ENCODE measurements at places on chromosomes 7 and 10. TPM values are rescaled to one million over a fixed set of nuclear protein-coding genes. Genes with fewer than 3 reads are reported as not detected.

DNA sequence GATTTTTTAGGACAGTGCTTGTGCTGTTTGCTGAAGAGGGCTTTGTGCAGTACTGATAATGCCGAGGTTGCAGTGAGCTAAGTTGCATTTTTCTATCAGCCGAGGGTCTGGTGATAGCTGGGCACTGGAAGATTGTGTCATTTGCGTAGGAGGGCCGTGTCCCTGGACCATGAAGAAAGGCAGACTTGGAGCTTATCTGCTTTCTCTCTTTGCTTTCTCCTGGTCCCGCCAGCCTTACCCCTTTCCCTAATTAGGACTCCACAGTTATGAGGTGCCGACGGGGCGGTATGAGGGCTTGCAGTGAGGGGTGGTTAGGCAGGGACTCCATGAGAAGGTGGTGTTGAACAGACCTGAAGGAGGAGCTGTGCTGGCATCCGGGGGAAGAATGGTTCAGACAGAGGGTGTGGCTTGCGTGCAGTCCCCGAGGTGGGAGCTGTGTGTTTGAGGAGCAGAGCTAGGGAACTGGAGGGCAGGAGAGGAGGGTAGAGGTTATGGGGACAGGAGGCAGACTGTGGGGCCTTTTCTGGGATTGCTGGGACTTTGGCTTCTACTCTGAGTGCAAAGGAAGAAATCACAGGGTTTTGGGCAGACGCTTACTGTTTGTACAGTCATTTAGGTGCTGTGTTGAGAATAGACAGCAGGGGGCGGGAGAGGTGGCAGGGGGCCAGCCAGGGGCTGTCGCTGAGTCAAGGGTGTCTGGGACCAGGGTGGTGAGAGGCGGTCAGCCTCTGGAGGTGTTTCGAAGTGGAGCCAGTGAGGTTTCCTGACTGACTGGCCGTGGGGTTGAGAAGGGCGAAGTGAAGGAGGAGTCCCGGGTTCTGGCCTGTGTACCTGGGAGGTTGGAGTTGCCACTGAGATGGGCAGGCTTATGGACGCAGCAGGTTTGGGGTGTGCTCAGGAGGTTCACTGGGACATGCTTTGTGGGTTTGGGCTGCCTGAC, 43.4 kb downstream of the PRF1 start:
- DNase-seq: peak; percentile 64

DNA sequence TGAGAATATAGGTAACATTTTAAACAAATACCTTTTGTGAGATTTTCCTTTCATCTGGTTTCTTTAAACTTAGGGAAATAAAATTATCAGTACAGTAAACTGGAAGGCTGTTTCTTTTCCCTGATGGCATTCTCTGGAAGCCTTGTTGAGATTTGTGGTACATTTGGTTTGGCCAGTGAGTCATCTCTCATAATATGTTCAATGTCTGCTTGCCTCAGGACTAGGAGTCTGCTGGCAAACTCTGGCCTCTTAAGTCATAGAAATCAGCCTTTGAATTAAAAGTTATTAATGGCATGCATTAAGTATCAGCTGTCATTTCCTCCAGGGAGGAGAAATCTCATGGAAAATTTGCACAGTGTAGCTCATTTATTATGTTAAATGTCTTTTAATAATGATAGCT, 316.6 kb upstream of the KIAA1217 start:
- no peak for DNase-seq

Gene AFAP1L2
- total RNA-seq: 1.1 TPM

DNA sequence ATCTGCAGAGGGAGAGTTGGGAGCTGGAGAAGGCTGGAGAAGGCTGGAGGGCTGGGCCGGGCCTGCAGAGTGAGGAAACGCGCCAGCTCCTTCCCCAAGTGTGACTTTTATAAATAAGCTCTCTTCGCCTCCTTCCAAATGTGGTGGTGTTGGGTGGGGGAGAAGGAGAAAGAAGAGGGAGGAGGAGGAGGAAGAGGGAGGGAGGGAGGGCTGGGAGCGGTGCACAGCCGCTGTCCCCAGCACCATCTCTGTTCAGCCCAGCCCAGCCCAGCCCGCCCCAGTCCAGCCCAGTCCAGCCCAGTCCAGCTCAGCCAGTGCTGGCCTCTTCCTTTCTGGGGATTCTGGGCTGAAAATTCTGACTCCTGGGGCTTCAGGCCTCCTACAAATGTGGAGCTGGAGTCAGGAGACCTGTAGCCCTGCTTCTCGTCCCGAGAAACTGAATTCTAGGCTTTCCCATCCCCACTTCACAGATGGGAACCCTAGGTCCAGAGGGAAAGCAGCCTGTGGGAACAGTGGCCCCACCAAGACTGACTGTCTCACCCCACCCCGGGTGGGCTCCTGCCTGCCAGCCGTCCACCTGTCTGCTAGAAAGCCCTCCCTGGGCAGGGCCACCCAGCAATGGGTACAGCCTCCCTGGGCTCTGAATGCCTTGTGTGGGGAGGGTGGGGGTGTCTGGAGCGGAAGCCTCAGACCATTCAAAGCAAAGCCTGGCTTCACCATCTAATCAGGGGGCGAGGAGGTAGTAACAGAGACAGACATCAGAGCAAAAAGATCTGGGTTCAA, 2.3 kb downstream of the STX1A start:
- no peak for DNase-seq

DNA sequence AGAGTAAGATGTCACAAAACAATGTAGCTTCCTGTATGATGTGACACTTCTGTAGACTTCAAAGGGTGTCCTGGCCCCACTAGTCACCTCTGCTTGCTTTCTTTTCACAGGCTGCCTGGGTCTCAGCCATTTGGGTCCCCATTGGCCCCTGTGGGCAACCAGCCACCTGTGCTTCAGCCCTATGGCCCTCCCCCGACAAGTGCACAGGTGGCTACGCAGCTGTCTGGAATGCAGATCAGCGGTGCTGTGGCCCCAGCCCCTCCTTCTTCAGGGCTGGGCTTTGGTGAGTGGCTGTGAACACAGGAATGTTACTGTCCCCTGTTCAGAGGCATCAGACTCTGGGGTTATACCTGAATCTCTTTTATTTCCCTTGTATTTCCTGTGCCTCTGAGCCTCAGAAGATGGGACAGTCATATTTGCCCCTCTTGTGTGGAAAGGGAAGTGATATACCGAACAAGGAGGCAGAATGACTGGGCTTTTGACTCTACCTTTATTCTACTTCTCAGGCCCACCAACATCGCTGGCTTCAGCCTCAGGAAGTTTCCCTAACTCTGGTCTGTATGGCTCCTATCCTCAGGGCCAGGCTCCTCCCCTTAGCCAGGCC, 15.4 kb downstream of the SEC24C start:
- peak; percentile 18 for DNase-seq

Gene C10orf53
- not detected for total RNA-seq

DNA sequence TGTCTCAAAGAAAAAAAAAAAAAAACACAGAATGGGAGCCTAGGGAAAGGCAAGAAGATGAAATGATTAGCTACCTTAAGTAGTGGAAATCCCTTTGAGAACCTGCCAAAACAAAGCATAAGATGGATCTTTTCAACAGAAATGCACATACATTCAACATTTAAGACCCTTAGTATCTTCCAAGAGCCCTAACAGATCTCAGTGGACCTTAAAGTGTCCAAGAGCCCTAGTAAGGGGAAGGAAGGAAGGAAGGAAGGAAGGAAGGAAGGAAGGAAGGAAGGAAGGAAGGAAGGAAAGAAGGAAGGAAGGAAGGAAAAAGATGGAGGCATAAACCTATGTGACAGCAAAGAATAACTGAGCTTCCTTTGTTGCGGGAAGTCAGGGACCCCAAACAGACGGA, 11.6 kb upstream of the MACROH2A2 start:
- DNase-seq: no peak

Gene SPDYE8
- not detected for total RNA-seq

Gene ARL4A
- 52.0 TPM for total RNA-seq

All from CD4-positive, CD25-positive, alpha-beta regulatory T cell (primary cell).